NCI-H345 (cell line): ENCODE measurements at places on chromosomes 13 and 19.
A peak's percentile ranks its signal among the peaks of the same experiment; 100 is the strongest.

- no peak for DNase-seq
These were observed 20.6 kb downstream of the FGF9 start for GRCh38 chr13:21691500-21691899.

- DNase-seq, result no peak
These were observed 91.6 kb downstream of the MBNL2 start for GRCh38 chr13:97313551-97314260.

- DNase-seq, result no peak
These were observed 1.5 kb downstream of the AKT2 start for GRCh38 chr19:40283414-40284250.

DNA sequence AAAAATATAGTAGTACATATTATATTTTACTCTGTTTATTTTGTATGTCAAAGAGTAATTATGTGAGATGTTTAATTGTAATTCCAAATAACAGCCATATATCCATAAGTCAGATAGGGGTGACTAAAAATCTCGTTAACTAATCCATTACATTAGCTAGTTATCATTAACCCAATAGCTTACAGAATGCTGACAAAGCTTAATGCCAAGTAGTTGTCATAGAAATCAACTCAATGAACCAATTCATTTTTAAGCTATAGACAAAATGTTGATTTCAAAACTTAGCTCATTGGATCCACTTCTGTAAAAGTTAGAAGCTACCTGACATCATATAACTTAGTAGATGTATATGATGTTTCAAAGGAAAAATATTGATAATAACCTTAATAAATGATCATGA lies 206.7 kb upstream of the SLITRK1 start:
- no peak for DNase-seq

DNA sequence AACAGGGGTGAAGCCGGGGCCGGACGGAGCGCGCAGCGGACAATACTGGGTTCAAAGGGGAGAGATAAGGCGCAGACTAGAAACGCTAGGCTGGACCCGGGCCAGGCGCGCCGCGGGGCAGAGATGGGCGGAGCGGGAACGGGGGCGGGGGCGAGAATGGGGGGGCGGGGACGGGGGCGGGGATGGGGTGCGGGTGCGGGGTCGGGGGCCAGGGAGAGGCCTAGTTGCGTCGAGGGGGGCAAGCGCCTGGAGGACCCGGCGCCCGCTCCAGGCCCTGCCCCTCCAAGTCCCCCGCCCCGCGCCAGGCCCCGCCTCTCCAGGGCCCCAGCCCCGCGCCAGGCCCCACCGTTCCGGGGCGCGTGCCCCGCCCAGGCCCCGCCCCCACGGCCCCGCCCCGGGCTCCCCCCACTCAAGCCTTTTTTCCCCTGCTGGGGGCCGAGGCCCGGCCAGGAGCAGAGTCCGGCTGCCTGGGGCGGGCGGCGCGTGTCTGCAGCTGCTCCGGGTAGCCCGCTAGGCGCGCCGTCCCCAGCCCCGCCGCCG lies at the start of gene CERS4:
TSS of gene CERS4 (plus strand) at position 449 of the 540 bp plus-strand sequence. CDS start 41,707 bp downstream, outside the sequence.
- peak; percentile 84 for DNase-seq

GRCh38 chr13:37134411-37135041 lies 29.1 kb upstream of the CSNK1A1L start:
- no peak for DNase-seq

GRCh38 chr19:18097217-18097992 lies at the start of gene MAST3:
TSS of gene MAST3 (plus strand) at chr19:18097778. CDS start at chr19:18097793, 15 bp downstream.
- peak; percentile 75 for DNase-seq

DNA sequence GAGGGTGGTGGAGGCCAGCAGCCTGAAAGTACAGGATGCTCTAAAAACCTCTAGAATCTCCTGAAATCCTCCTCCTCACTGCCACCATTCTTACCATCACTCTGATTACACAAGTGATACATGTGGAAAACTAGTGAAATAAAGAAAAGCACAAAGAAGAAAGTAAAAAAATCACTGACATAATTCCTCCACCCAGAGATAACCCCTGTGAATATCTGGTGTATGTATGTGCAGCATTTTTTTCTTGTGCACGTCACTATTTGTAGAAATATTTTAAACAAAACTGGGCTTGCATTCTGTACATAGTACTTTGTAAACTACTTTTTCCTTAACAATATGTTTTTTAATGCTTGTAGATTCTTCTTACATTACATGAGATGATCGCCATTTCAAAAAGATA lies 73.2 kb downstream of the CDADC1 start:
- no peak for DNase-seq

- DNase-seq, result peak; percentile 63
These were observed 6.0 kb downstream of the TMIGD2 start for GRCh38 chr19:4295972-4296771.

GRCh38 chr19:55647732-55648584 lies at the start of gene CCDC106:
TSS of gene CCDC106 (plus strand) at chr19:55648212. CDS start at chr19:55649047, 835 bp downstream.
- peak; percentile 57 for DNase-seq

DNA sequence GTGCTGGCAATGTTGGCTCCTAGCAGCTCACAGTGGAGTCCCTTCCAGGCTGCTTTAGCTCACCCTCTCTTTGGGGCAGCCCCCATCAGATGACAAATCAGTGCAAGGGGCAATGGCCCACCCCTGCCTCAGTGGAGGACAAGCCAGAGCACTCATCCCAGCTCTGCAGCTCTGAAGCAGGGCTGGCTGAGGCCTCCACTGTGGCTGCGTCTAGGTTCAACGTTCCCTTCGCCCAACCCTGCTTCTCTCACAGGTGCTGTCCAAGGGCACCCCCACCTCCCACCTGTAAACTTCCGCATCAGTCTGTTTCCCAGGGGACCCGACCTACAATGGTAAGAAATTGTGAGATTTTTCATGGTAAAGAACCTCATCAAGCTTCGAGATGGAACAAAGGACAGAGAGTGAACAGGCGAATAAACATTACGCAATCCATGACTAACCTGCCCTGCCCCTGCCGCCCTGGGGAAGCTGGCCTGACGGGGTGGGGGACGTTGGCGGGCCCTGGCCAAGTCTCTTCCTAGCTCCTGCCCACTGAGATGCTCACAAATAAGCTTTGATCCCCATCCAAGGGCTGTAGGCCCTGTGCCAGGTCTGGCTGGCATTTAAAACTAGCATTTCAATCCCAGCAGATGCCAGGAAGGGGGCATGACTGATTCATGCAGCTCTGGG lies 40.5 kb downstream of the DZIP1 start:
- peak; percentile 24 for DNase-seq

DNA sequence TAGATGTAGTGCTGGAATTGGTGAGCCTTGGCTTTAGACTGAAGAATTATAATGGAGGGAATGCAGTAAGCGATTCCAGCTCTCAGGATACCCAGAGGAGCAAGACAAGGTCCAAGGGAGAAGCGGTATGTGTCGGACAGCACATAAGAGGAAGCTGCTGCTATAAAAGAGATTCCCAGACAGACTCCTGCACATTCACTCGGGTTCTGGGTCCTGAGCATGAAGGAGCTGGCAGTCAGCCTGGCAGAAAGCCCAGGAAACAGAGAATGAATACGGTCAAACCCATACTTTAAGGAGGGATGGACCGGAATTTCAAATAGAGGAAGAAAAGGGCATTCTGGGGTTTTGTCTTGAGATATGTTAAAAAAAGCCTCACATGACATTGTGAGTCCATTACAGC lies 308.3 kb downstream of the DNAJC15 start:
- DNase-seq, result peak; percentile 19

- no peak for DNase-seq
These were observed 70.0 kb downstream of the ATP11A start for GRCh38 chr13:112759827-112760226.

DNA sequence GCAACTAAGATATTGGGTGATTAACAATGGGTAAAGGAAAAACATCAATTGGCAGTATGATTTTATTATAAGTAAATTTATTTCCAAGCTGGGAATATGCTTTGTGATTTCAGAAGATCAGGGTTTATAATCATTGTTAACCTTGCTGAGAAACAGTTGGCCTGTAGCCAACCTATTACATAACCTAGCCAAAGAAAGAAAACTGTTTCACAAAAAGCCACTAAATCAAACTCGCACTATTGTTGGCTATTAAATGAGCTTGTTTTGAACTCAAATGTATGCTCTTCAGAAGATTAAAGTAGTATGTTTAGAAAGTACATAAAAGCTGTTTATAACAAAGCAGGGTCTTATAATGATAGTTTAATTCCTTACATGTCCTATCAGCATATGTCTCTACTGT lies 151.7 kb downstream of the LHFPL6 start:
- peak; percentile 37 for DNase-seq

DNA sequence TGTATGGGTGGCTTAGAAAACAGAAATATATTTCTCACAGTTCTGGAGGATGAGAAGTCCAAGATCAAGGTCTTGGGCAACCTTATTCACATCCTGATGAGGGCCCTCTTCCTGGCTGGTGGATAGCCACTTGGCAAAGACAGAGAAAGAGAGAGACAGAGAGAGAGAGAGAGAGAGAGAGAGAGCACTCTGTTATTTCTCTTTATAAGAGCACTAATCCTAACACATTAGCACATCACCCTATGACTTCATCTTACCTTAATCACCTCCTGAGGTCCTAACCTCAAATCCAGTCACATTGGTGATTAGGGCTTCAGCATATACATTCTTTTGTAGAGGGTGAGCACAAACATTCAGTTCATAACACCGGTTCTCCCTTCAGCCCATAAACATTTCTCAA lies 430.3 kb downstream of the EFNB2 start:
- no peak for DNase-seq

GRCh38 chr13:30466841-30467252 lies 1.1 kb upstream of the HMGB1 start:
- no peak for DNase-seq

DNA sequence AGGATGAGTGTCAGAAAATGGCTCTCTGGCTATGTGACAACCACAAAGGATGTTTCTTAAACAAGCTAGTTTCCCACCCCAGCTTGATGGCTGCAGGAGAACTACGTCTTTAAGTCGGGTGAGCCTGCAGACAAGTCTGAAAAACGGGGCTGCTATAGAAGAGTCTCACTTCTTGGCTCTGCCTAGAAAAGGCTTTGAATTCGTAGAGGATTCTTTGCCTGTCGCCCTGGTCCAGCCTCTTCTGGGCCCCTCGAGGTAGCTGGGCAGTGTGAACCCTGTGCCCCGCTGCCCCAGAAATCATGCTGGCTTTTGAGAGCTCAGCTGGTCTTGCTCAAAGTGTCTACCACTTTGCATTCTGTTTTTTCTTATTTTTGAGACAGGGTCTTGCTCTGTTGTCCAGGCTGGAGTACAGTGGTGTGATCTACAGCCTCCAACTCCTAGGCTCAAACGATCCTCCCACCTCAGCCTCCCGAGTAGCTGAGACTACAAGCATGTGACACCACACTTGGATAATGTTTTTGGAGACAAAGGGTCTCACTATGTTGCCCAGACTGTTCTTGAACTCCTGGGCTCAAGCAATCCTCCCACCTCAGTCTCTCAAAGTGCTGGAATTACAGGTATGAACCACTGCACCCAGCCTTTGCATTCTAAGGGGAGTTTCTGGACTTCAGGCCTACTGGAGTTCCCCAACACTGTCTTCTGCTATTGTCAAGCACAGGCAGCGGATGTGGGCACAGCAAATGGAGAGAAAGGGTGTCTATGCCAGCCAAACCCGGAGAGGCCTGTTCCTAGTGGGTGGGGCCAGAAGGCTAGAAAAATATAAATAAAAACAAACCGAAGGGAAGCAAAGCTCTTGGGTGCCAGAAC lies 6.5 kb downstream of the CEBPA start:
- no peak for DNase-seq

DNA sequence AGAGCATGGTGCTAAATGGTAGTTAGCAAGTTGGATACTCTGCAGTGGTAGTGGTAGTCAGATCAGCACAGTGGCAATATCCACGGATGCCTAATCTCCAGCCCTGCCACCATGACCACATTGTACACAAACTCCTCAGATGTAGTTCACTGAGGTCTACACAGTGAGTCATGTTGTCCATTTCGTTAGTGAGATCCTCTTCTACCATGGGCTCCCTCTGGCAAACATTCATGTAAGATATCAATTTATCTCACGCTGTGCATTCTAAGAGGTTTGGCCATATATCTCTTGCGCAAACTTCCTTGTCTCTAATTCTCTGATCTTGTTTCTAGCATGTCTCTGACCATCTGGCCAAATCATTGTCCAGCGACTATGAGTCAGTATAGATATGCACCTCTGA lies 58.2 kb downstream of the POLR1D start:
- DNase-seq, result no peak

DNA sequence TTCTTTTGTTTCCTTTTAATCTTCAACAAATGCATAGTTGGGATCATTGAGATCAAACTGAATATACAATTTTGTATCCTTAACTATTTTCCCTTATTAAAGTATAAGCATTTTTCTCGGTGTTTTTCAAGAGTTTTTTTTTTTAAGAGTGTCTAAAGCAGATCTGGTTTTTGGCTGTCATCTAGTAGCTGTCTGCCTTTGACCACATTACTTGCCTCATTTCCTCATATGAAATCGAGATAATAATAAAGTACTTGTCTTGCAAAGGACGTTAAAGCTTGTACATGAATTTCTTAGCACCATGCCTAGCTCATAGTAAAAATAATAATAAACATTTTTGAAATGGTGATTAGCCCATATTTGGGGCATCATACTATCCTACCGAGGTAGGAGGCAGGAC lies 121.2 kb downstream of the PDS5B start:
- no peak for DNase-seq

DNA sequence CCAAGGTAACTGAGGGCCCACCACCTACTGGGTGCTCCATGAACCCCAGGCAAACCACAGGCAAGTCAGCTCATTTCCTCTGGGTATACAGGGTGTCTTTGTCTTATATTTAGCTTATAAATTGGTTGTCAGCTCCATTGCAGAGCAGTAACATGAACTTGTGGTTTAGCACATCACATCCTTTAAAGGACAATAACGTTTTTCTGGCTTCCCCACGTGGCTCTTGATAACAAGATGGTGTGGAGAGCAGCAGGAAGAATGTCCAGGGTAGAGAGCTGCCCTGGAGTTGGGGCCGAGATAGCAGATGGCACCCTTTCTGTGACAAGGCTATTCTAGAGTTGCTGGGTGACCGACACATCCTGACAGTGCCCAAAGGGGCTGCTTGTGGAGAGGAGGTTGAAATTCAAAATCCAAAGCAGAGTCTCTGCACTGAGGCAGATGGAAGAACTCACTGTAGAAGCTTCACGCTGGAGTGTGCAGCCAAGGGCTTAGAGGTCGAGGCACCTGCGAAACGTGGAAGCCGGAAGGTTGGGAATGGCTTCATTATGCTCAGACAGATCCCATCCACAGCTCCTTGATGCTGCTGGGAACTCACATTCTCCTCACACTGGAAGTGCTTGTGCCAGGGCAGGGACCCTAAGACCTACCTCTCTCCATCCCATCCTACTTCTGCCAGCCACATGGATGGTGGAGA lies 133.0 kb upstream of the FRY start:
- no peak for DNase-seq

- no peak for DNase-seq
These were observed 736.3 kb downstream of the EFNB2 start for GRCh38 chr13:105799155-105799554.

GRCh38 chr19:1063030-1063908 lies 3.7 kb upstream of the ARHGAP45 start:
- DNase-seq, result no peak

GRCh38 chr13:23716401-23716800 lies 146.2 kb downstream of the TNFRSF19 start:
- no peak for DNase-seq

DNA sequence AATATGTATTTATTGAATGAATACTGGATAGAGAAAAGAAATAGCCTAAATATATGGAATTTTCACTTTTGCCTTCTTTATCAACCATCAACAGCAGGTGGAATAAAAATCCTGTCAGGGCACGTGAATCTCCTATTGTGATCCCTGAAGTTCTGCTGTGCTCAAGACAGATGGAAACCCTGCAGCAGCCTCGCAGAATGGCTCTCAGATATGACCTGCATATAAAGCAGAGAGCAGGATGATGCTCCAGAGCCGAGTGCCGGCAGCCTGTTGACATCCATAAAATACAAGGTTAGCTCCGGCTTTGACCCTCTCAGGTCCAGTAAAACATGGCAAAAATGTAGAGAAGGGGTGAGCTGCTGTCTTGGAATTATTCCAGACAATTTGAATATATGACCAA lies 659.3 kb downstream of the DIAPH3 start:
- no peak for DNase-seq
